ENCODE measurements at places on chromosomes 6 and 20.

DNA sequence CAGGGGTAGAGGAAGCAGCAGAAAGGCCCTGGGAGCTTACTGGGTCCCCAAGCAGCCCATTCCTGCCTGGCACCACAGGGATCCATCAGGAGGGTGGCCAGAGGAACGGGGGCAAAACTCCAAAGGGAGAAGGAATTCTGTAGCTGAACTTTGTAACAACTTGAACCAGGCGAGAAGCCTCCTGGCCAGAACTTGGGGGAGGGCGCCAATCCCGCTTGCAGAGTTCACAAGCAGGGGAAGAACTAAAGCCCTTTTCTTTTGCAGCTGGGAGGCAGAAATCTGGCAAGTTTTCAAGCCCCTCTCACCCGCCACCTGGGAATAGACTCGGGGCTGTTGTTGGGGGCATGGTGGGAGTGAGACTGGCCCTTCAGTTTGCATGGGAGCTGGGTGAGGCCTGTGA, 189.1 kb downstream of the PHF3 start:
- no peak for DNase-seq

DNA sequence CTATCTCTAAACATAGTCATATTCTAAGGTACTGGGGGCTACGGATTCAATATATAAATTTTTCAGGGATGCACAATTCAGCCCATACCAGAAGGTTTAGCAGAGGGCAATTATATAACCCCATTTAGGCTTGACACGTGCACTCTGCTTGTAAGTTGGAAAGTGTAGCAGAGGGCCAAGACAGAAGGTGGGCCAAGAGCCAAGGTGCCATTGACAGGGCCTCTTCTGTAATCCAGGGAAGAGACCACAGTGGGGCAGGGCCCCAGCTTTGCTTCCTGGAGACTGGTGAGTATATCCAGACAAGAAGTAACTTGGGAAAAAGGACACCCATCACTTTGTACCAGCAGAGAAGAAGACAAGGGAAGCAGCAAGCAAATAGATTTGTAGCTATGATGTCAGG, 672.4 kb upstream of the MARCKS start:
- DNase-seq: no peak

DNA sequence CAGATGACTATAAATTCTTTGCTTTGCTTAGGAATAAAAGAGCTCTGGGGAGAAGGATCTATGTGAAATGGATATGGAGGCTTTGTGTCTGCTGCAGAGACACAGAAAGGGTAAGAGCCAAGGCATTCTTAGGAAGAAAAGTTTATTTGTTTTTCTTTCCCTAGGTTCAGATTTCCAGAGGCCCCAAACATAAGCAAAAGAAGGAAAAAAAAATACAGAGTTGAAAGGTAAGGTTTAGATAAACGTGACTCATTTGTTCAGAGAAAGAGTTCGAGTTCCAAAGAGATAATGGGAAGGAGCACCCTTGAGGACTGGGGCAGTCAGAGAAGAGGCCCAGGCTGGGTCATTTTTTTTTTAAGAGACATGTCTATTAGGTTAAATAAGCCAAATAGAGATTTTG, 27.4 kb upstream of the BMP5 start:
- DNase-seq: no peak

- DNase-seq: no peak
Observed at GRCh38 chr20:56551571-56551970, 18.5 kb downstream of the FAM209B start.

DNA sequence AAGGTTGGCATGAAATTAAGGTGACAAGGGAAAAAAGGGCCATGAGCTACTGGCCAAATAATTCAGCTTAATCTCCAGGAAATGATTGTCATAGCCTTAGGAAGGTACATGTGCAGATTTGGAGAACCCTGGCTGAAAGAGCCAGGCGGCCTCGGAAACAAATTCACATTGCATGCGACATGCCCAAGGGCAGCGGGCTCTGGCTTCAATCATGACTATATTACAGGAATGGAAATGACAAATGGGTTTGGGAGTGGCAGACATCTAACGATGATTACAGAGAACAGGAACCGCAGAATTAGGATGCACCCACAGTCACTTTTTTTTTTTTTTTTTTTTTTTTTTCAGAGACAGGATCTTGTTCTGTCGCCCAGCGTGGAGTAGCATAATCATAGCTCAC, 112.4 kb upstream of the SALL4 start:
- no peak for DNase-seq

DNA sequence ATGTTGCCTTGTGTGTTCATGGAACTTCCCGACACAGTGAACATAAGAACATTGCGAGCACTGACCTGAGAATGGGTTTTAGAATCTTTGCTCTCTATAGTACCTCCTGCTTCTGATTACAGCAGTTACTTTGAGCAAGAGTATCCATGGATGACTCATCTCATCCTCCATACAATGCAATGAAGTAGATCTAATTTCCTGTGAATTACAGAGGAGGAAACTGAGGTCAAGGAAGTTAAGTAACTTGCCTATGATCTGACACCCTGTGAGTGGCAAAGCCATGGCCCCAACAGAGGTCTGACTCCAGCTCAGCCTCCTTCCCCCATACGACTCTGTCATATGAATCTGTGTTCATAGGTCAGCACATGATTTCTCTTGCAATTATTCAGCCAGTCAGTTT, 518.1 kb downstream of the TFAP2A start:
- DNase-seq: no peak

All from HFFc6 (cell line).